Tibial nerve (tissue), 4 donors: ENCODE measurements at places on chromosomes 1 and 21.

GRCh38 chr1:31170486-31170735, 69.3 kb downstream of the NKAIN1 start:
- peak overlapping the region; percentile 48 for H3K27ac ChIP-seq
- H3K4me3 ChIP-seq, result no peak overlapping the region
- H3K36me3 ChIP-seq, result no peaks in the 10 kb centered on the region
- DNase-seq, result no peak
- H3K27me3 ChIP-seq, result no peaks in the 10 kb centered on the region
- peaks cover 11% of the 10 kb centered on the region for H3K4me1 ChIP-seq

DNA sequence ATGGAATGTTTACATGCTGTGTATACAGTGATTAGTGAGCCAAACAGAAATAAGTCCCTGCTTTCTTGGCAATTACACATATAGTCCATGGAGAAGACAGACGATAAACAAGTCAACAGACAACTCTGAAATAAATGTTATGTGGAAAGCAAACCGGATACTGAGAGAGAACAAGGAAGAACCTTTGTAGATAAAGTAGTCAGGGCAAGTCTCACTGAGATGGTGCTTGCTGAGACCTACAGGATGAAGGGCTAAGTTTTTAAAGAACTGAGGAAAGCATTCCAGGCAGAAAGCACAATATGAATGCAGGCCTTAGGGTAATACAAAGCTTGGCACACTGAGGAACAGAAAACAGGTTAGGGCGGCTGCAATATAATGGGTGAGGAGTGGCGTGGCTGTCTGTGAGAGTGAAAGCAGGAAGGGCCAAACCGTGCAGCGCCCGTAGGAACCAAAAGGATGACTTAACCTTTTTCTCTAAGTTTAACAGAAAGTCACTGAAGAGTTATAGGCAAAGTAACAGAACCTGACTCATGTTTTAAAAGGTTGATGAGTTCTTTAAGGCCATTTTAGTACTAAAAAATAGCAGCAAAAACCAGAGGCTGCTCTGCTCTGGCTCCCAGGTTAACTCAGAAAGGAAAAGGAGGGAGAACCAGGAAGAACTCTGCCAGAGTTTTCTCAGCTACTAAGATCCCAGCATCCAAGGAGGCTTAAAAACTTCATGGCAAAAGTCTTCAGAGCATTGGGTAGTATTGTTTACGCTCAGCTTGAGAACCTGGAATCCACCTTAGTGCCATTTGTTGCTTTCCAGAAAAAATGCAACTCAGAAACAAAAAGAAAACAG, 8.7 kb upstream of the TTF2 start:
- no peak overlapping the region for H3K4me3 ChIP-seq
- no peak for DNase-seq
- H3K4me1 ChIP-seq, result peaks cover 6% of the 10 kb centered on the region
- no peak overlapping the region for H3K27ac ChIP-seq
- no peaks in the 10 kb centered on the region for H3K36me3 ChIP-seq
- no peaks in the 10 kb centered on the region for H3K27me3 ChIP-seq

DNA sequence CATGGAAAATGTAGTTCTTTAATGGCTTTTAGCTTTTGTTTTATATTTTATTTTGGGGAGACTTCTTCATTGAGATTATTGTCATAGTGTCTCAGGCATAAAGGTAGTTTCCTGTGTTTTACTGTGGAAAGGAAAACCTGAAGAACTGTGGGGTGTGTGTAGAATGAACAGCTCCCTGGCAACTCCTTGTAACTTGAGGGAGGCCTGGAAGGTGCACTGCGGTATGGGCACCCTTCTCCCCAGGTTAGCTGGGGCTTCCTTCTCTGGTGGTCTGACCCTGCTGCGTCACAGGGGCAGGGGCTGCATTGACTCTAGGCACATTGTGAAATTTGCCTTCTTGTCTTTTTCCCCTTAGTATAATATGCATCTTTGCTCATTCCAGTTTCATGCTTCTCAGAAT, 1.7 kb downstream of the ATP1B1 start:
- no peak for DNase-seq
- H3K27me3 ChIP-seq, result no peaks in the 10 kb centered on the region
- H3K4me1 ChIP-seq, result no peaks in the 10 kb centered on the region
- no peaks in the 10 kb centered on the region for H3K36me3 ChIP-seq
- H3K27ac ChIP-seq, result no peak overlapping the region
- peak overlapping the region; percentile 78 for H3K4me3 ChIP-seq

- DNase-seq, result no peak
- H3K27ac ChIP-seq, result no peak overlapping the region
- no peak overlapping the region for H3K4me3 ChIP-seq
- no peaks in the 10 kb centered on the region for H3K36me3 ChIP-seq
Observed at GRCh38 chr21:37815893-37816292, 100.4 kb downstream of the KCNJ6 start.

DNA sequence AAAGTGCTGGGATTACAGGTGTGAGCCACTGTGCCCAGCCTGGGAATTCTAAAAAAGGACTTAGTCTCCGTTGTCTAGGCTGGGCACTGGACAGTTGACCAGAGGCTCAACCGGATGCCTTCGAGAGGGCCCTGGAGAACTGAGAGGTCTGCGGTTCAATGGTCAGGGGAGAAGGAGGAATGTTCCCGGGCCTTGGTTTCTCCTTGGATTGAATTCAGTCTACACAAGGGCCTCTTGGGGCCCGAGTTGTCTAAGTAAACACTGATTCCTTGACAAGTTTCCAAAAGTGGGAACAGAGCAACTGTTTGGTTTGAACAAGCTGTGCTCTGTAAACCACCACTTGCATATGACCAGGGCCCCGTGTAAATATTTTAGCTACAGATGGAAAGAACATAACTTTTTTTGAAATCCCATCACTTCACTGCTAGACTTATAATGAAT, 29.1 kb upstream of the CAPZB start:
- H3K27ac ChIP-seq, result peak overlapping the region; percentile 67
- H3K36me3 ChIP-seq, result no peaks in the 10 kb centered on the region
- no peaks in the 10 kb centered on the region for H3K27me3 ChIP-seq
- peak; percentile 63 for DNase-seq

GRCh38 chr21:29650523-29651022, 289.2 kb downstream of the GRIK1 start:
- no peak for DNase-seq
- H3K36me3 ChIP-seq, result no peaks in the 10 kb centered on the region
- no peaks in the 10 kb centered on the region for H3K4me1 ChIP-seq
- no peak overlapping the region for H3K4me3 ChIP-seq

- no peaks in the 10 kb centered on the region for H3K4me1 ChIP-seq
- peaks cover 49% of the 10 kb centered on the region for H3K27me3 ChIP-seq
- DNase-seq, result no peak
- no peak overlapping the region for H3K27ac ChIP-seq
Observed at GRCh38 chr1:1956101-1956500, 37.0 kb upstream of the TMEM52 start.

DNA sequence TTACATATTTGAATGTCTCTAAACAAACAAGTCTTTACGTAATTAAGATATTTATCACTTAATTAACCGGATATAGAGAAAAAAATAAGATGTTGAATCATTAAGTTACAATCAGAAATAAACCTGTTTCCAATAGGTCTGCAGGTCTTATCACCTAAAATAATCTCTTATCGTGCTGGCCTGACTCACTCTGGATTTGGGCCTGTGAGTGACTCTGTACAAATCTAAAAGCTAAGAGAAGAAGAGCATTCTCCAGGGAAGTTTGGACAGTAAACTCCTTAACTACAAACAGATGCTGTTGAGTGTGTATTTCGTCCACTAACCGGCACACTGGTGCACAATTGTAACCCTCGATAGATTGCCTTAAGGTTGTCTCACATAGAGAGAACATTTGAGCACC, 25.3 kb downstream of the CEP104 start:
- peaks cover 96% of the 10 kb centered on the region for H3K36me3 ChIP-seq
- DNase-seq, result no peak
- no peaks in the 10 kb centered on the region for H3K27me3 ChIP-seq
- H3K4me3 ChIP-seq, result no peak overlapping the region

- H3K27ac ChIP-seq, result peak overlapping the region; percentile 82
- no peaks in the 10 kb centered on the region for H3K27me3 ChIP-seq
- H3K4me3 ChIP-seq, result no peak overlapping the region
- no peak for DNase-seq
- H3K4me1 ChIP-seq, result peaks cover 23% of the 10 kb centered on the region
- no peaks in the 10 kb centered on the region for H3K36me3 ChIP-seq
Observed at GRCh38 chr21:33362044-33362555, 37.3 kb downstream of the IFNAR1 start.

GRCh38 chr1:227362039-227362438, 43.7 kb upstream of the CDC42BPA start:
- H3K4me3 ChIP-seq, result no peak overlapping the region
- H3K27ac ChIP-seq, result no peak overlapping the region
- no peaks in the 10 kb centered on the region for H3K4me1 ChIP-seq

DNA sequence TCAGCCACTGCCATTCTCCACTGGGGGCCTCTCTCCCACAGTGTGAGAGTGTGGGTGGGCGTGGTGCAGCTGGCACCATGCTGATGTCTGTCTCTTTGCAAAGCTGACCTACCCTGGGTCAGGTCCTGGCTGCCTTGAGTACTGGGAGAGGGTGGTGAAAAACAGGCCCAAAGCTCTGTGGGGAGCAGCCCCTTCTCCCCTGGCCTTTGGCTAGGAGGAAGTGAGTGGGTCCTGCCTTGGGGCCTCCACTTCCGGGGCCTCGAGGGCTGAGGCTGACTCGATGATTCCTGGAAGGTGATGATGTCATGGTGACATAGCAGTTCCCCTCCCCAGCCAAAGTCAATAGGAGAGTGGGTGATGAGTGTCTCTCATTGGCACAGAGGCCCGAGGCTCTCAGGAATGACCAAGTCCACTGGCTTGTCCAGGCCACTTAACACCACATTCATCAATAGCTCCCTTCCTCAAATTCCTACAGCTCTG, 53.0 kb downstream of the IER5 start:
- H3K27ac ChIP-seq, result peak overlapping the region; percentile 69
- DNase-seq, result no peak
- H3K4me3 ChIP-seq, result no peak overlapping the region
- no peaks in the 10 kb centered on the region for H3K4me1 ChIP-seq

- no peak for DNase-seq
- H3K36me3 ChIP-seq, result no peaks in the 10 kb centered on the region
- H3K27ac ChIP-seq, result no peak overlapping the region
Observed at GRCh38 chr1:10007169-10007568, 10.1 kb downstream of the RBP7 start.

DNA sequence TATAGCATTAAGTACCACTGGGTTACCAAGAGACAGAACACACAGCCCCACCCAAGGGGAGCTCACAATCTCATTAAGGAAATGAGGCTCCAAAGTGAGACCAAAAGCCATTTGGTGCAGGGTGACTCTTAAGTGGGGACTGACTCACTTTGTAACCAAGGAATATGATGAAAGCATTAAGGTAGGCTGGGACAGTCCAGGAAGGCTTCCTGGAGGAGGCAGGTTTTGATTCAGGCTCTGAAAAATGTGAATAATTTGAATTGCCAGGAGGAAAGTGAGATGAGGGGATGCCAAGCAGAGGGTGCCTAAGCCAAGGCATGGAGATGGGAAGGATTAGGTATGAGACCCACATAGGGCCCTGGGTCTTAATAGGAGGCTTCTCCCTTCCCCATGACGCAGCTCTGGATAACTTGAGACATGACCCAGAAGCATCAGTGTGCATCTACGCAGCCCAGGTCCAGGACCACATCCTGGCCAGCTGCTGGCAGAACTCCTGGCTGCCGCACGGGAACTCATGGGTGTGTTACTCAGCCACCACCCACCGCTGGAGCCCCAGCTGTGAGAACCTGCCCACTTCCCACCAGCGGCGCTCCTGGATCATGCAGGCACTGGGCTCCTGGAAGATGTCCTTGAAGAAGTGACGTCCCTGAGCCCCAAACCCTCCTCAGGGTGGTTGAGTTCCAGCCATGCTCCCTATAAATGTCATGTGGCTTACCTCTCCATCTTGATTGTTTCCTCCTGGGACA, 5.9 kb upstream of the TTC4 start:
- no peak for DNase-seq
- no peaks in the 10 kb centered on the region for H3K27me3 ChIP-seq
- no peak overlapping the region for H3K4me3 ChIP-seq

- H3K4me1 ChIP-seq, result no peaks in the 10 kb centered on the region
- no peaks in the 10 kb centered on the region for H3K27me3 ChIP-seq
- H3K27ac ChIP-seq, result no peak overlapping the region
- no peaks in the 10 kb centered on the region for H3K36me3 ChIP-seq
- H3K4me3 ChIP-seq, result no peak overlapping the region
Observed at GRCh38 chr1:109316506-109316905, 9.7 kb upstream of the MYBPHL start.

- no peaks in the 10 kb centered on the region for H3K4me1 ChIP-seq
- no peaks in the 10 kb centered on the region for H3K27me3 ChIP-seq
- H3K36me3 ChIP-seq, result no peaks in the 10 kb centered on the region
- H3K4me3 ChIP-seq, result no peak overlapping the region
- H3K27ac ChIP-seq, result no peak overlapping the region
Observed at GRCh38 chr1:53576866-53577760, 117.9 kb downstream of the DMRTB1 start.

DNA sequence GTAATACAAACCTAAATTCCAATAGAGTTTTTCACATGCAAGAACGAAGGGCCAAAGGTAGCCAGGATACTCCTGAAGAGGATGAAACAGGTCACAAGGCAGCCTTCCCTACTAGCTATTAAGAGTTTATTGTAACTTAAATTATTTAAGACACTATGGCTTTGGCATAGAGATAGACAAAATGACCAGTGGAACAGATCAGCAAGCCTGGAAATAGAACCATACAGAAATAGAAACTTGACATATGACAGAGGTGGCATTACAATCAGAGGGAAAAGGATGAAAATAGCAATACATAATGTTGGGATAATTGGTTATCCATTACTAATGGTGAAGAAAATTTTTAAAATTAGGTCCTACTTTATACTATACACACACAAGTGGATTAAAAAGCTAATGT, 16.5 kb downstream of the GFI1 start:
- H3K36me3 ChIP-seq, result no peaks in the 10 kb centered on the region
- H3K27ac ChIP-seq, result no peak overlapping the region

- no peak overlapping the region for H3K4me3 ChIP-seq
- DNase-seq, result no peak
- no peaks in the 10 kb centered on the region for H3K4me1 ChIP-seq
Observed at GRCh38 chr21:28455253-28455600, 537.5 kb downstream of the LTN1 start.

DNA sequence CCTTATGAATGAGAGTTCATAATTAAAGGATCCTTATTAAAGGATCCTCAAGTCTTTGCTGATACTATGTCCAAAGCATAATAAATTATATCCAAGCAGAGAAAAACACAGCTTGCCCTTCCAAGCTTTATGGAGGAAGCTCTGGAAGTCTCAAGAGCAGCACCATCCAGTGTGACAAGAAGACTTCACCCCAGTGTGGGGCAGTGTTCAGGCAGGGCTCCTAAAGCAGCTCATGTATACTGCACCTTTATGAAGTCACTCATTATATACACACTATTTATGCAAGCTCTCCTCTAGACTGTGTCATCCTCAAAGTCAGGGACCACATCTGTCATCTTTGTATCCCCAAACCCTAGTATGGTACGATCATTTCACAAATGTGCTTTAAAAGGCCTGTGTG, 11.9 kb upstream of the CCN1 start:
- peaks cover 12% of the 10 kb centered on the region for H3K4me1 ChIP-seq
- no peak overlapping the region for H3K4me3 ChIP-seq
- no peak for DNase-seq
- H3K27ac ChIP-seq, result no peak overlapping the region
